ENCODE measurements at places on chromosomes 2 and 18. TPM values are rescaled to one million over a fixed set of nuclear protein-coding genes. Genes with fewer than 3 reads are reported as not detected.

DNA sequence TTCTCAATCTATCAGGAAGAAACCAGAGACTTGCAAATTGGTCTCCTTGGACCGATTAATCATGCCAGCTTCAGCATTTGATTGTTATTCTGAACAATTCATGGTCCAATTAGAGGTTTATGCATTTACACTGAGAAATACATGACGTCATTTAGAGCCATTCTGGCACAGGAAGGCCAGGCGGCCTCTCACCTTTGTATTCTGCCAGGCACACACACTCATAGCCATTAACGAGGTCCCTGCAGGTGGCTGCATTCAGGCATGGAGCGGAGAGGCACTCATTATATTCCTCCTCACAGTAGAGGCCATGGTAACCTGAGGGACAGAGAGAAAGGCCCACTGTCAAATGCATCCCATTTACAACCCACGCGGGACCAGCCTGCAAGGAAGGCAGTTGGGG lies 146.8 kb upstream of the PID1 start:
- no peak for DNase-seq

- DNase-seq: no peak
These were observed 17.0 kb upstream of the DIPK1C start for GRCh38 chr18:74473976-74474640.

- no peak for DNase-seq
These were observed 854.5 kb upstream of the CRIM1 start for GRCh38 chr2:35501076-35501475.

- DNase-seq: no peak
These were observed 383.6 kb downstream of the DSEL start for GRCh38 chr18:67132919-67133318.

GRCh38 chr2:238475034-238475433 lies 48.3 kb downstream of the ASB1 start:
- DNase-seq: no peak

The CARF gene
- 9.9 TPM for total RNA-seq

DNA sequence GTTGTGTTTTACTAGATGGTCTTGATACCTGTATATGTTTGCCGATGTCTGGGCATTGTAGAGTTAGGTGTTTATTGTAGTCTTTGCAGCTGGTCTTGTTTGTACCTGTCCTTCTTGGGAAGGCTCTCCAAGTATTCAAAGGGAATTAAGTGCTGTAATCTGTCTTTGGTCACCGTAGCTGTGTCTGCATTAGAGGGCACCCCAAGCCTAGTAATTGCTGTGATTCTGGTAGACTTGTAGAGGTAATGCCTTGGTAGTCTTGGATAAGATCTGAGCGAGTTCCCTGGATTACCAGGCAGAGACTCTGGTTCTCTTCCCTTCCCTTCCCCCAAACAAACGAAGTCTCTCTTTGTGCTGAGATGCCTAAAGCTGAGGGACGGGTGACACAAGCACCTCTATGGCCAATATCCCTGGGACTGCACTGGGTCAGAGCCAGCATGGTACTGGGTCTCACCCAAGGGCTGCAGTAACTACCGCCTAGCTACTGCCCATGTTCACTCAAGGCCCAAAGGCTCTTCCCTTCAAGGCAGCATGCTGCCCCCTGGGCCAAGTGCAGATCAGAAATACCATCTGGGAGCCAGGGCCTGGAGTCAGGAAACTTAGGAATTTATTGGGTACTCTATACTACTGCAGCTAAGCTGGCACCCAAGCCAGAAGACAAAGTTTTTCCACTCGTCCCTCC lies 27.1 kb downstream of the STPG4 start:
- DNase-seq: no peak

DNA sequence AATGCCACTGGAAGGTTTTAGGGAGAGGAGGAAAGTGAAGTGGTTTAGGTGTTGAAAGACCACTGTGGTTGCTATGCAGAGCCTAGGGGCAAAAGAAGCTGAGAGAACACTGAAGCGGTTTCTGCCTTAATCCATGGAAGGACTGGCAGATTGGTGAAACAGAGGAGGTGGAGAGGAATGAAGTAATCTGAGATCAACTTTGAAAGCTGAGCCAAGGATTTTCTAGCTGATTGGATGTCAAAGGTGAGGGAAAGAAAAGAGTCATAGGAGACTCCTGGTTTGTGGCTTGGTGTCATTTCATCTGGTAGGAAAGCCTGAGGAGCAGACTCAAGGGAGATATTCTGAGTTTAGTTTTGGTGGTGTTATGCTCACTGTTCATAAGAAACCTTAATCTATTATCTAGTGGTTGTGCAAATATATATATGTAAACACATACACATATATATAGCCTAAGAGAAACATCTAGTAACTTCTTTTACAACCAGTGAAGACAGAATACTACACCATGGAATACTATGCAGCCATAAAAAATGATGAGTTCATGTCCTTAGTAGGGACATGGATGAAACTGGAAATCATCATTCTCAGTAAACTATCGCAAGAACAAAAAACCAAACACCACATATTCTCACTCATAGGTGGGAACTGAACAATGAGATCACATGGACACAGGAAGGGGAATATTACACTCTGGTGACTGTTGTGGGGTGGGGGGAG lies 134.1 kb upstream of the CREB1 start:
- no peak for DNase-seq

- DNase-seq: no peak
These were observed 875 bp downstream of the C18orf63 start for GRCh38 chr18:74316257-74317170.

The ITPRIPL1 gene
- total RNA-seq: 0.69 TPM
